ENCODE measurements at places on chromosomes 16 and 17. TPM values are rescaled to one million over a fixed set of nuclear protein-coding genes. Genes with fewer than 3 reads are reported as not detected.

Gene DOC2B
- 0.21 TPM for polyA plus RNA-seq

DNA sequence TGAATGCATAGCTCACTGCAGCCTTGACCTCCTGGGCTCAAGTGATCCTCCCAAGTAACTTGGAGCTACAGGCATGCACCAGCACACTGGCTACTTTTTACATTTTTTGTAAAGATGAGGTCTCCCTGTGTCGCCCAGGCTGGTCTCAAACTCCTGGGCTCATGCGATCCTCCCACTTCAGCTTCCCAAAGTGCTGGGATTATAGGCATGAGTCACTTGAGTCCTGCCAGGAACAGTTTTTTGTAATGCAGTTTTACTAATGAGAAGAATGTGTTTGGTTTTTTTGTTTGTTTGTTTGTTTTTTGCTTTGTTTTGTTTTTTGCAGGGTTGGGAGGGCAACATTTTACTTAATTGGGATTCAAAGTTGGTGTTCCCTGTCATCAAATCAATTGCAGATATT lies 22.2 kb downstream of the SOST start:
- DNase-seq = no peak

DNA sequence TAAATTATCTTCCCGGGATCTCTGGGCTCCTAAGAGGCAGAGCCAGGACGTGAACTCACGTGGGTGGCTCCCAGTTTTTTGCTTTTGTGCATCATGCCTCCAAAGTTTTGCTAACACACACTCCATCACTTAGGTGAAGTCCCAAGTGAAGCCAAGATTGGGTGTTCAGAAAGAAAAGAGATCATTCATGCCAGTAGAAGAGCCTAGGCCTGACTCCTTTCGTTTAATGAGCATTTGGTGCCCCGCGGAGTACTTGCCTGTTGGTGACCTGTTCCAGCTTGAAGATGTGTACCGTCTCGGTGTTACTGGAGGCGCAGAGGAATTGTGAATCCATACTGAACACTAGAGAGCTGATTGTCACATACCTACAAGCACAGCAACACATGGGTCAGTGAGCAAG lies 24.1 kb downstream of the WIPI1 start:
- no peak for DNase-seq

DNA sequence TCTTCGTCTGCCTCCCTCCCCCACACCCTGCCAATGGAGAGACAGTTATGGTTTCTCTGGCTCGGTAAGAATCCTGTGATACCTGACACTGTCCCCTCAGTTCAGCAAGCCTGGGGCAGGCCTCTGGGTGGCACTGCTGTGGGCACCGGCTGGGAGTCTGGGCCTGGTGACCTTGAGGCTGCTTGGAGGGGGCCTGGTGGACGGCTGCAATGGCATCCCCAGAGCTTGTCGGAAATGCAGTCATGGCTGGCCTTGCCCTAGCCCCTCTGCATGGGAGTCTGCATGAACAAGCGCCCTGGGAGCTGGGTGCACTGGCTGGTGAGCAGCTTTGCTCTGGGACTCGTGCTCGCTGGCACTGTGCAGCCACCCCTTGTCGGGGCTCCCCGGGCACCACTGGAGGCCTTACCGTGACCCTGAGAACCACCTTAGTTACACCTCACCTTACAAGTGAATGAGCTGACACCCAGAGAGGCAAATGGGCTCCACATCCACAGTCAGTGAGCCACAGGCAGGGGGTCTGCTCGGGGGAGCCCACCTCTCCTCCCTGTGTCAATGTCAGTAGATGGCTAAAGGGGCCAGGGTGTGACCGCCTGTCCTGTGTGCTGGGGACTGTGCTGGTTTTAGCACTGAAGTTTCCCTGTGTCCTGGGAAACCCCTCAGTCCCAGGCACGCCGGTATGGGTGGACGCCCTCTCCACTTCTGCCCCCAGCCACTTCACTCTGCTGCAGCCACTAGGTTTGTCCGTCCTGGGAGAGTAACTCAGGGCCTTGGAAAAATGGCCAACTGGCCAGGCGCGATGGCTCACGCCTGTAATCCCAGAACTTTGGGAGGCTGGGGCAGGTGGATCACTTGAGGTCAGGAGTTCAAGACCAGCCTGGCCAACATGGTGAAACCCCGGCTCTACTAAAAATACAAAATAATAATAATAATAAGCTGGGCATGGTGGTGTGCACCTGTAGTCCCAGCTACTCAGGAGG lies 1.4 kb downstream of the LGALS3BP start:
- no peak for DNase-seq

GRCh38 chr16:75965504-75966374 lies 239.4 kb upstream of the CPHXL start:
- peak; percentile 8 for DNase-seq

GRCh38 chr16:89256651-89257254 lies 39.2 kb downstream of the ZNF778 start:
- peak; percentile 14 for DNase-seq

Gene CHD9NB
- polyA plus RNA-seq = not detected
